NCI-H1417 treated with DMSO at 0.1 percent for 48 hours (cell line): ENCODE measurements at places on chromosomes 16 and 17.
A peak's percentile ranks its signal among the peaks of the same experiment; 100 is the strongest.

DNA sequence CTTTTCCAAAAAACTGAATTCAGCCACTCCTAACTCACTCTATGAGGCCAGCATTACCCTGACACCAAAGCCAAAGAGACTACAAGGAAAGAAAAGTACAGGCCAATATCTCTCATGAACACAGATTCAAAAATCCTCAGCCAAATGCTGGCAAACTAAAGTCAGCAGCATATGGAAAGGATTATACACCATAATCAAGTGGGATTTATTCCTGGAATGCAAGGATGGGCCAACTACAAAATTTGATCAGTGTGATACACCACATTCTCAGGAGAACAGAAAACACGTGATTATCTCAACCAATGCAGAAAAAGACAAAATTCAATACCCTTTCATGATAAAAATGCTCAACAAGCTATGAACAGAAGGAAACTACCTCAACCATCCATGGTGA lies 7.7 kb upstream of the AATK start:
- no peak for DNase-seq

GRCh38 chr17:35191001-35191695 lies 3.0 kb downstream of the SLC35G3 start:
- no peak for DNase-seq

DNA sequence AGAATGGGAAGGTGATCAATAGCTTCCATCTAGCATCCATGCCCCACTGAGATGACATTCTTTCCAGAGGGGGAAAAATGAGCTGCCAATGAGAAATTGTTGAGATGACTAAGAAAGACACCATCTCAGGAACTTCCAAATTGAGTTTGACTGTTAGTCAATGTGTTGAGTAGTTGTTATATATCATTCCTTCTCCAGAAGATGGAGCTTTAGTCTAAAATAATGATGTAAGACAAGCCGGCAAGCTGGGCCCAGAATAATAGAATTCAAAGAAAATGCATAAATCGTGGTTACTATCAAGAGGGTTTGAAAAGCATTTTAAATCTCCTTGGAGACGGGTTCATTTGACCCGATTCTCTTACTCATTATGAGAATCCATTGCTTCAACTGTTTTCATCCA lies 71.0 kb upstream of the ATF7IP2 start:
- no peak for DNase-seq

- DNase-seq, result no peak
Observed at GRCh38 chr16:89199241-89200123, 855 bp downstream of the SLC22A31 start.

GRCh38 chr17:69654981-69655855 lies 240.7 kb downstream of the MAP2K6 start:
- DNase-seq, result no peak

GRCh38 chr16:26692658-26693057 lies 374.1 kb upstream of the C16orf82 start:
- no peak for DNase-seq

GRCh38 chr17:61010661-61011170 lies 333.1 kb downstream of the BCAS3 start:
- DNase-seq, result no peak

DNA sequence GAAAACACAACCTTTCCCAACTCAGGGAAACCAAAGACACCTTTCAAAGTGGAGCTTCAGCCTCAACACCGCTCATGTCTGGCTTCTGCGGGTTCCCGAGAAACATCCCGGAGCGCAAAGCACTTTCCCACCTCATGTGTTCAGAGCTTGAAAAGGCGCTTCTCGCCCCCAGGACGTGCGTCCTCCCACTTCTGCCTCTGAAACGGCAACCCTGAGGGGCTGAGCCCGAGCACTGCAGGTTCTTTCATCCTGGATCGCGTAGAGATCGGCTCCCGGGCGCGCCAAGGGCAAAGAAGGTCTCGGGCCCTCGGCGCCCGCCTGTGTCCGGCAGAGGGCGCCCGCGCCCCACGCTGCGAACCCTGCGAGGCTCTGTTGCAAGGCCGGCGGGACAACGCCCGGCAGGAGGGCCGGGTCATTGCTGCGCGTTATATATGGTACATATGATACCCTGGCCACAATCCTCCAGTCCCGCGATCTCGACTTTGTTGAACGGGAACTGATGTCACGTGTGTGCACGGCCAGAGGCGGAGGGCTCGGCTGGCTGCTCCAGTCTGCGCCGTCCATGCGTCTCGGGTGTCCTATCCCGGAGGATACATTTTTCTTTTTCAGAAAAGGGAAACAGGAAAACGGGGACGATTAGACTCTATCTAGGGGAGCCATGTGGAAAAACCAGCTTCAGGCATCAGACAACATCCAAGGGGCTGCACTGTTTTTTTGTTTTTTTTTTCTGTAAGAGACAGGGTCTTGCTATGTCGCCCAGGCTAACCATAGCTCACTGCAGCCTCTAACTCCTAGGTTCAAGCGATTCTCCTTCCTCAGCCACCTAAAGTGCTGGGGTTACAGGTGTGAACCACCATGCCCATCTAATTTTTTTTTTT lies 19.1 kb downstream of the COQ7 start:
- DNase-seq, result peak; percentile 47

GRCh38 chr17:76264755-76265623 lies at the start of gene UBALD2:
Gene UBALD2, plus strand, starts transcription at chr17:76265348. Its CDS starts 158 bp downstream, at chr17:76265506.
- DNase-seq, result peak; percentile 91

DNA sequence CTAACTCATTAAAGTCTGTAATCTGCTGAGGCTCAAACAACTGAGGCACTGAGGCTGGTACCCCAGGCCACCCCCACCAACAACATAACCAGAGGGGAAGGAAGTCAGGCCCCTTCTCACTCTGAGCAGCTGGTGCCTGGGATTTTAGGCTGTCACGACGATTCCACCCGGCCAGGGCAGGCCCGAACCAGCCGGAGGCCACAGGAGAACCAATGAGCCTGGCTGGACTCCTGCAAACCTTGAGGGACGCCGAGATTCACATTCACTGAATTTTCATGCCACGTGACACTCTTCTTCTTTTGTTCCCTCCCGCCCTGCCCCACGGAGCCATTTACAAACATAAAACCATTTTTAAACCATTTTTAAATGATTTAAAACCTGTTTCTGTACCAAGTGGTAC lies 48.1 kb downstream of the RPH3AL start:
- no peak for DNase-seq

GRCh38 chr17:28042721-28043291 lies 329 bp downstream of the NLK start:
- no peak for DNase-seq

DNA sequence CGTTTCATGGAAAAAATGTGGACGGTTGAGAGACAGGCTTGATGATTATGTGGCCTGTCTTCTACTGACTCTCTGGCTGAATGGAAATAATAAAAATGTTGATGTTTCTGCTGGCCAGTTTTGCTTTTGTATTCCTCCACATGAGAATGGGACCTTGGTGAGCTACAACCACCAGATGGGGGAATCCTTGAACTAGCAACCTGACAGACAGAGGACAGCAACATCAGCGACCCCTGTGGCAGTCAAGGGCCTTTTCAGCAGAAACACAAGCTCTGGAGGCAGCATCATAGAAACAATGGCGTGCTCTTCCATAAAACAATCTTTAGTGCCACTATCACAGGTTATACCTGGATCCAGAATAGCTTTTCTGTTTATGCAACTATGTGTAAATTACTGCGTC lies 84.0 kb upstream of the ATP2A3 start:
- no peak for DNase-seq

GRCh38 chr17:45307290-45308015 lies 9.4 kb downstream of the MAP3K14 start:
- DNase-seq, result no peak

DNA sequence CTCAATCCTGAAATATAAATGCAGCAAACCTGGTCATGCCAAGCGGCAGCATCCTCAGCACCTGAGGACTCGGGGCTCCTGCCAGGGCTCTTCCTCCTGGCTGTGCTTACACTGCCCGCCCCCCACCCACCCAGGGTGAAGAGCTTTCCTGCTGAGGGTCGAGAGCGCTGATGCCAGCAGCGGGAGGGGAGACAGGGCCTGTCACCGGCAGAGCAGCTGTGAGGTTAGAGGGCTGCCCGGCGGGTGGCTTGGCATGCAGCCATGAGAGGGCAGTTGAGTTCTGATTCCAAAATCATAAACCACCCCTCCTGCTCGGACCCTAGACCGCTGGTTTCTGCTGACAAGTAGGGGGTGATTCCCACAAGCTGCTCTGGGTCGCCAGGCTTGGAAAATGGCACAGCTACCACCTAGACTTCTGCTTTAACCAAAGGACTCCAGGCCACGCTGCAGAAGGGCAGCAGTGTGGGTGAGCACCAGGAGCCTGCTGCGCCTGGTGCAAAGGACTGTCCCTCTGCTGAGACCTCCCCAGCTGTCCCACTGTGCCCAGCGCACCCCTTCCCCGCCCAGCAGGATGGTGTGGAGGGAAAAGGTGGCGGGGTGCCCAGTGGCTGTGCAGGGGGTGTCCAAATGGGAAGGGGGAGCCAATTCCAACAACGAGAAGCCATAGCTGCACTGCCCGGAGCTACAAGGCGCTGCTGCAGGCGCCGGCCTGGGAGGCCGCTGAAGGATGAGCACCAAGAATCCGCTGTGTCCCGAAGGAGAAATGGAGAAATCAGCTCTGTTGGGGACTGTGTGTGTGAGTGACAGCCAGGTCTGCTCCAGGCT lies 26.6 kb downstream of the MXRA7 start:
- DNase-seq, result no peak

GRCh38 chr16:30808146-30808545 lies 21.1 kb upstream of the ZNF629 start:
- no peak for DNase-seq

GRCh38 chr17:49483599-49484509 lies 11.2 kb upstream of the NGFR start:
- DNase-seq, result no peak

- no peak for DNase-seq
Observed at GRCh38 chr16:74224828-74225612, 71.6 kb upstream of the PSMD7 start.

- DNase-seq, result no peak
Observed at GRCh38 chr17:65374966-65375365, 186.5 kb downstream of the AXIN2 start.

- no peak for DNase-seq
Observed at GRCh38 chr16:53518550-53519416, 15.8 kb upstream of the AKTIP start.

DNA sequence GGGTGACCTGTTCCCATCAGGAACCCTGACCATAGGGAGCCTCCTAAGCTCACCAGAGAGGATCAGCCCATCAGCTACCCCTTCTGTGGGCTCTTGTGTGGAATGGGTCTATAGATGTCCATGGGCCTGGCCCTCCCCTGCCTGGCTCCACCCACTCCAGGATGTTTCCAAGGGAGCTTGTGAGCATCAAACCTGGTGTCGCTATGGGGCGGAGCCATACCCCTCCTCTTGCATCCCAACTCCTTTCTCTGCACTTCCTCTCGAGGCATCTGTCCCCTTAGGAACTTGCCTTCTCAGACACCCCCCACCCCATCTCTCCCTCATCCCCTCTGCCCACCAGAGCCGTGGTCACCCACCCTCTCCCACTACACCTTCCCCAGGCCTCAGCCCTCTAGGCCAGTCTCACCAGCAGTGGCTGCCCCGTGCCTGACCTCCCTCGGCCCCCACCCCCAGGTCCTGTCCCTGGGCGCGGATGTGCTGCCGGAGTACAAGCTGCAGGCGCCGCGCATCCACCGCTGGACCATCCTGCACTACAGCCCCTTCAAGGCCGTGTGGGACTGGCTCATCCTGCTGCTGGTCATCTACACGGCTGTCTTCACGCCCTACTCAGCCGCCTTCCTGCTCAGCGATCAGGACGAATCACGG lies 10.4 kb downstream of the KCNH6 start:
- no peak for DNase-seq

GRCh38 chr16:58126451-58126961 lies 2.7 kb downstream of the CFAP20 start:
- DNase-seq, result no peak

GRCh38 chr17:69375229-69375628 lies 39.3 kb upstream of the MAP2K6 start:
- DNase-seq, result no peak

- DNase-seq, result no peak
Observed at GRCh38 chr16:48004141-48004695, 151.6 kb downstream of the ABCC12 start.

DNA sequence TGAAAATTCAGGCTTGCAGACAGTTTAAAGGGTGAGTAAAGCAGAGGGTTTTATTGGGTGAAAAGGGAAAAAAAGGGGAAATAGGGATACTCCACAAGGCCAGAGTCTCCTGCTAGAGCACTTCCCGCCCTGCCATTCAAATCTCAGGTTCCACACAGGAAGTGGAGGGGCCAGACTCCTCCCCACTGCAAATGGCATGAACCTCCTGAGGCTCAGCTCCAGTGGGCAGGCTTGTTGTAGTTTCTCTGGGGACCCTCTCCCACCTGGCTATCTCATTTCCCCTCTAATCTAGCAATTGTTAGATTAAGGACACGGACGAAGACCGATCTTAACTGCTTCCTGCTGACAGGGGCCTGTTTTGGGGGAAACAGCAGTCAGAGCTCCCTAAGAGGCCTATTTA lies 43.4 kb downstream of the TAOK1 start:
- DNase-seq, result no peak

DNA sequence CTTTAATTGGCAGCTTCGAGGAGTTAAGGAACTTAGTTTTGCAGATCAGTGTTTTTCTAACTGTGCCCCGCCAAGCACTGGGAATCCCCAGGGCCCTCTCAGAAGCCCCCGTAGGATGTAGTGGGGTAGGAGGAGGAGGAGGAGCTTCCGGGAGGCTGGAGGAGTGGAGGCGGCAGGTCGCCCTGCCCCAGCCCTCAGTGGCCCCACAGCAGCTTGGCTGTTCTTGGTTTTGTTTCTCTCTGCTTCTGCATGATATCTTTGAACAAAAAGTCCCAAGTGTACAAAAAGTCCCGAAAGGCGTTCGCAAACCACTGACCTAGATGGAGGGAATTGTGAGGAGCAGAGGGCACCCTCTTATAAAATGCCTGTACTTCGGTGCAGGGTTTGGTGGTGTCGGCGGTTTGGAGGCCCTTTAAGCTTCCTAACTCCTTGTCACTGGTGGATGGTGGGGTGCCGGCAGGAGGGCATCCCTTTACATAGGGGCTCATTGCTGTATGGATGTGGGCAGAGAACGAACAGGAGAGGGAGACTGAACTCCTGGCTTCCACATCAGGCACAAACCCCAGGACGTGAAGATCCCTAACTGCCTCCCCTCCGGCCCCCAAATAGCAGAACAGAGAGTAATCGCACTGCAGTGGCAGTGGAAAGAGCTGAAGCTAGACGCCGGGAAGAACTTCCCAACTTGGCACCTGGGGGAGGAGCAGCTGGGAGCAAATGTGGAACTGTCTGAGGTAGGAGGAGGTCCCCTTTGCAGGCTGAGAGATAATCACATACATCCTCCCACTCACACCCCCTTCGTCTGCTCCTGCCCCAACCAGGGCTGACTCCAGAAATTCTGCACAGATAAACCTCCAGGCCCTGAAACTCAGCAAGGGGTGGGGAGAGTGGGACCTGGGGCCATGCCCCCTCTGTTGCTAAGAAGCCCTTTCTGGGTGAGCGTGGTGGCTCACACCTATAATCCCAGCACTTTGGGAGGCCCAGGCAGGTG lies 20.1 kb downstream of the EPOP start:
- DNase-seq, result no peak

- no peak for DNase-seq
Observed at GRCh38 chr17:41393294-41393693, 4.1 kb downstream of the KRT31 start.

- DNase-seq, result no peak
Observed at GRCh38 chr16:907361-907760, 63.4 kb downstream of the LMF1 start.
